Right ventricle myocardium inferior (tissue), 1 donor: ENCODE measurements at places on chromosomes 6 and 20. TPM values are rescaled to one million over a fixed set of nuclear protein-coding genes. Genes with fewer than 3 reads are reported as not detected.

HTR1E gene
- not detected for total RNA-seq

DNA sequence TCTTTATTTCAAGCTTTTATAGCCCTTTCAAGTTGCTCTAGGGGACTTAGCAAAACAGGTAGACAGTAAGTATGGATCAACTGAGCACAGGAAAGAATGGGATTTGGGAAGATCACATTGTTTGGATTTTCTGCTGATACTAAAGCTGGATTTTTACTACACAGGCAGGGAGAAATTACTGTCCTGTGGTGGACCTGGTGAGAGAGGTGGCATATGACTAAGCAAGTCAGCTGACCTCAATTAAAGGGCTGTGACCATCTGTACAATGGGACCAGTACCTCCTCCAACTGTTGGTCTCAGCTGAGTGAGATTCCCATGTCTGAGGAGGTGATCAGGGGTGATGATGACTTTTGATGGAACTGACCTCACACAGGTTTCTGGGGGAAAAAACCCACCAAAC lies 28.0 kb downstream of the RREB1 start:
- DNase-seq, result no peak

DNA sequence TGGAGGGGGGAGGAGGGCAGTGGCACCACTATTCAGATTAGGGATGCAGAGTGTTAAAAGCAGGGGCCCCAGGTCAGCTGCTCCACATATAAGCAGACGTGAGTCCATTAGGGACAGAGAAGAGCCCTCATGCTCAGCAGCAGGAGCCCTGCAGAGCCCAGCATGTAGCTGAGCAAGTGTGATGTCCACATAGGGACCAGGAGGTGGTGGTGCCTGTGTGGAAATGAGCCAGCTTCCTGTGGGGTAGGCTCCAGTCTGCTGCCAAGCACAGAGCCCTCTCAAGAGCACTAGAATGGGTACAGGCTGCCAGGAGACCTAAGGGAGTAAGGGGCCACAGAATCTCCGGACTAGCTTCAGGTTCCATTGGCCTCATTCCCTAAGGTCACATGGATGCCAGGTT lies 57.9 kb upstream of the MLN start:
- DNase-seq, result no peak

DNA sequence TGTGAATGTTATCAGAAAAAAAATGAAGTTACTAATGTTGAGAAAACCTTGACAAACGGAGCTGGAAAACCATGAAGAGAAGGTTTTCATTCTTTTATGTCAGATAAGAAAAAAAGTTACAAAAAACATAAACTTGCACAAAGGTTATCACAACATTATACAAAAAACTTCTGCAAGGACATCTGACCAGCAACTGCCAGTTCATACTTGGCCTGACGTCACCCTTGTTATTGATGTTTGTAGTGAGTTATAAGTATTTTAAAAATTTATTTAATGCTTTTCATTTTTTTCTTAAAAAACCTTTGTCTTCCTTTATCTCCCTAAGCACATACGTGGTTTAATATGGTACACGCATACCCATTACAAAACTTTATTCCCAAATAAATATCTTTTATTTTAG lies 16.3 kb downstream of the GSTA3 start:
- DNase-seq, result no peak

DNA sequence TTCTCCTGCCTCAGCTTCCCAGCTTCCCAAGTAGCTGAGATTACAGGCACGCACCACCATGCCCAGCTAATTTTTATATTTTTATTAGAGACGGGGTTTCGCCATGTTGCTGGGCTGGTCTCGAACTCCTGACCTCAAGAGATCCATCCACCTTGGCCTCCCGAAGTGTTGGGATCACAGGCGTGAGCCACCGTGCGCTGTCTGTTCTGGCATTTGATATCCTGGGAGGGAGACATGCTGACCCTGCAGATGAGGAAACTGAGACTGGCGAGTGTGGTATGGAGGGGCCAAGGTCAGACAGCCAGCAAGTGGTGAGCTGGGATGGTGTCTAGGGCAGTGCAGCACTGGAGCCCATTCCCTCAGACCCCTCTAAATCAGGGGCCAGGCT lies 44.6 kb downstream of the SRC start:
- peak; percentile 39 for DNase-seq

- no peak for DNase-seq
Measured at GRCh38 chr20:14832630-14833029, 495.2 kb upstream of the FLRT3 start.

DNA sequence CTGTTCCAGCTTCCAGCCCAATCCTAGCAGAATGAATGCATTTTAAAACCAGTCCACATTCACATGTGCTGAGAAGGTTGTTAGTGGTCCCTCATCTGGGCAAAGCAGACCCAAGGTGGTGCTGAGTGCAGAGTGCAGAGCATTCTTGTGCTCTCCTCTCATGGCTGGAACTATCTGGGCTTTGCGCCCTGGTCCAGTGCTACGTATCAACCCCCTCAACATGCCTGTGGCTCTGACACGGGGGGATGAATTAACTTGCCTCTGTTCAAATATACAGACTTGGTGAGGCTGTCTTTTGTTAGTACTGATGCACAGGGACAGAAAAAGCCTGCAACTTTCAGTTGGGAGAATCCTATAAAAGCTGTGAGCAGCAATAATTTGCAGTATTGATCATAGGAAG lies 42.5 kb downstream of the PANK2 start:
- no peak for DNase-seq

DNA sequence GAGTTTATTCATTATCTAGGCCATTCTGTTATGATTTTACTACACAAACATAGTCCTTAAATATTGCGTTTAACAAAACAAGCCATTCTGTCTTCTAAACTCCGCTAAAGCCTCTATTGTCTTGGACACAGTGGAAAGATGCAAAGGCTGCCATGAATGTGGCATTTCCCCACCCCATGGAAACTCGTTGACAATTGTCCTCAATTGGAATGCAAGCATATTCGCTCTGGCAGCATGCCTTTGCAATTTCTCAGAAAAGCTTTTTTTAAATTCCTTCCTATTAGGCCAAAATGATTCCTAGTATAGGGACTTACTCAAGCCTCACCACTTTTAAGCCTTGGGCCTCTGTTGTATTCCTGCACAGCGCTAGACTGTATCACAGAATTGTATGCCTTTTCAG lies 22.8 kb downstream of the OR2A4 start:
- no peak for DNase-seq

- DNase-seq, result no peak
Measured at GRCh38 chr6:112215488-112216284, 38.7 kb downstream of the LAMA4 start.

DNA sequence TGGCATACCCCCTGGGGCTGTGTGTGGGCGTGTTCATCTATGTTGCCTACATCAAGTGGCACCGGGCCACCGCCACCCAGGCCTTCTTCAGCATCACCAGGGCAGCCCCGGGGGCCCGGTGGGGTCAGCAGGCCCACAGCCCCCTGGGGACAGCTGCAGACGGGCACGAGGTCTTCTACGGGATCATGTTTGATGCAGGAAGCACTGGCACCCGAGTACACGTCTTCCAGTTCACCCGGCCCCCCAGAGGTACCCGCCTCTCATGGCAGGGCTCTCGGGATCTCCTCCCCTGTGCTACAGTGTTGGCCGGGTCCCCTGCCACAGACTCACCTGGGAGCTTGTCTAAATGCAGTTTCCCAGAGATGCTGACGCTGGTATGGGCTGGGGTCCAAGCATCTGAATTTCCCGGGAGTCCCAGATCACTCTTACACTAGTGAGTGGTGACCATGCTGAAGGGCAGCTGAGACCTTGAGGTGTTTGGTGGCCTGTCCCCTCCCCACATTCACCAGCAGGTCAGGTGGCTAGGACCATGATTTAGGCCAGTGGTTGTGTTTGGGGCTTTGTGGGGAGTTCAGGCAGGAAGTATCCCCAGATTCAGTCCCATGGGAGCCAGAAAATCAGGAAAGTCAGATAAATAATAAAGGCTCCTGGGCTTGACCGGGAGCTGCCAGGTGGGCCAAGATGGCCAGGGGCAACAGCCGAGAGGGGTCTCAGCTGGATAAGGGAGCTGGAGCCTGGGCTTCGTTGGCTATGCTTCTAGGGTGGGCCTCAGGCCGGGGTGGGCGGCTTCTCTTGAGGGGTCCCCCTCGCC lies 11.8 kb downstream of the ENTPD6 start:
- no peak for DNase-seq

GRCh38 chr6:149331043-149331807 lies 13.7 kb downstream of the TAB2 start:
- no peak for DNase-seq

MLIP gene
- 407 TPM for total RNA-seq

- no peak for DNase-seq
Measured at GRCh38 chr6:4017834-4018170, 61.1 kb downstream of the FAM217A start.

GRCh38 chr20:35697696-35698297 lies 1.4 kb downstream of the NFS1 start:
- DNase-seq, result no peak

NOX3 gene
- total RNA-seq, result not detected

DNA sequence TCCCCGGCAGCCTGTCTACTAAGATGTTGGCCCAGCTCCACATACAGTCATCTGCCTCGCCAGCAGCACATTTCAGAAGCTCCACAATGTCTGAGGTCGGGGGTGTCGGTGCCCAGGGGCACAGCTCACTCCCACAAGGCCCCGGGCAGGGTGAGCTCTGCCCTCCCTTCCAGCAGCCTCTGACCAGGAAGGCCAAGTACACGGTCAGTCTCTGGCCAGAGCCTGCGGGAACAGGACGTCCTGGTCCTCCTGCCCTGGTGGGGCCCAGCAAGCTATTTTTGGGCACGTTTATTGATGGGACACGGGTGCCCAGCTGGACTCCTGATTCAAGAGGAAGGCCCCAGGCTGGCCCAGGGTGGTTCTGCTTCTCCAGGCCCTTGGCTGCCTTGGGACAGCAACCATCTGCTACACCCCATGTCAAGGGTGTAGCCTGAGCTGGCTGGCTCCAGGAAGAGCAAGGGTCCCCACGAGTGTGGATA lies 114.9 kb upstream of the PTPN1 start:
- DNase-seq, result peak; percentile 91

DNA sequence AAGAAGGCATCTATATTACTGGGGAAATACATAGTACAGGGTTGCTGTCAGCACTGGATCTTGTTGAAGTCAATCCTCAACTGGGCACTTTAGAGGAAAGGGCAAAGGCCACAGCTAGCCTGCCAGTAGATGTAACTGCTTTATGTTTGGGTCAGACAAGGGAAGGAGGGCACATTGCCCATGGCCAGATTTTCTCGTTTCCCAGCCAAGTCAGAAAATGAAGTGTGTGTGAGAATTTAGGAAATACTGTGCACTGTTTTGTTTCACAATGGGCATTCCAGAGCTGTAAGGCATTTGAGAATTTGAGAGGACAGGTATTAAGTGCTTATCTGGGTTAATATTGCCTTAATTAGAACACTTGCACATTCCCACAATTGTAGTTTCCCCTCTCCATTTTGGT lies 183.9 kb upstream of the MCHR2 start:
- no peak for DNase-seq

GRCh38 chr6:40778918-40779317 lies 191.8 kb upstream of the LRFN2 start:
- DNase-seq, result no peak

PLG gene
- not detected for total RNA-seq

DNA sequence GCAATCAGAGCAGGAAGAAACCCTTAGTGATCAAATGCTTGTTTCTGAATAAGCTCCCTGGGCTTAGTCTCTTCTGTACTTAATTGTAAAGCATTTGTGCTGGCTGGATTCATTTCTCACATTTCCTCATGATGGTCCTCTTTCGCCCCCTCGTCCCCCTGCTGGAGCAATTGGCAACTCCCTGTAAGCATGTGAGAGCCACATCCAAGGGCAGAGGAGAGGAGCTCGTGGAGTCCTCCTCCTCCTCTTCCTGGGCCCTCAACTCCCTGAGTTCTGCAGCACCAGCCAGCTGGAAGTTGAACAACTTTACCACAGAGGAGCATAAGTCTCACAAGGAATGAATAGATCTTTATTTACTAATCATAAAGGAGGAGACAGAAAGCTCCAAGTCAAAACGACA lies 12.6 kb downstream of the ANKEF1 start:
- no peak for DNase-seq

AKAP12 gene
- 18.1 TPM for total RNA-seq

GRCh38 chr6:158002951-158003853 lies 21.5 kb downstream of the SYNJ2 start:
- DNase-seq, result peak; percentile 77

DNA sequence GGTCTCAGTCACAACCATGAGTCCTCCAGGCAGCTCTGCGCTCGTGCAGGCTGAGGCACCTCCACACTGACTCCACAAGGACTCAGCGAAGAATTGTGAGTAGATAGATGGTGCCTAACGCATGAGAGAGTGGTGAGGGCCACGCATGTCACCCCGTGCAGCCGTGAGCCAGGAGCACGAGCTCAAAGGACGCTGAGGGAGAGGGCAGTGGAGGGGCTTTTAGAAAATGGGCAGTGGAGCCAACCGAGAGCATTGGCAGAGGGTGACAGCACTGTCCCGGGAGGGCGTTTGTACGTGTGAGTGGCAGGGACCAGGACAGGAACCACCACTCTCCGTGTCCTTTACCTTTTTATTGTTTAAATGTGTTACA lies 105.6 kb downstream of the PSMB1 start:
- DNase-seq, result no peak

MROH8 gene
- 3.7 TPM for total RNA-seq

MCHR2 gene
- not detected for total RNA-seq

TMEM200A gene
- not detected for total RNA-seq

DNA sequence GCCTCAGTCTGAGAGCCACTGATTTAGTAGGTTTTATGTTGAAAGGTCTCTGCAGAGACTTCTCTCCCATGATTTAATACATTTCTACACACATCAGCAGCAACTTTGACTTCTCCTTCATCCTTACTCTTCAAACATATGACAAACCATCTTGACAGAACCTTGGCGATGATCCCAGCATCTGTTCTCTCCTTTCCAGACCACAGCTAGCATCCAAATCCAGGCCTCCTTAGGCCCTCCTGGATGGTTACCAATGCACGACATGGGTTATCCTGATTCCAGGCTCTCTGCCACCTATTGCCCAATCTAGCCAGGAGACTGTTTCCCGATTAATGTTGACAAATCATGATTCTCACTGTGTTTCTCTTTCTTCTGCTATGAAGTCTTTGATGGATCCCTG lies 16.8 kb downstream of the LAMA4 start:
- DNase-seq, result no peak

SFT2D1 gene
- 21.9 TPM for total RNA-seq

GRCh38 chr6:168734523-168734922 lies 293.5 kb downstream of the SMOC2 start:
- no peak for DNase-seq

GRCh38 chr6:36052097-36052496 lies 24.5 kb downstream of the MAPK14 start:
- DNase-seq, result no peak

DNA sequence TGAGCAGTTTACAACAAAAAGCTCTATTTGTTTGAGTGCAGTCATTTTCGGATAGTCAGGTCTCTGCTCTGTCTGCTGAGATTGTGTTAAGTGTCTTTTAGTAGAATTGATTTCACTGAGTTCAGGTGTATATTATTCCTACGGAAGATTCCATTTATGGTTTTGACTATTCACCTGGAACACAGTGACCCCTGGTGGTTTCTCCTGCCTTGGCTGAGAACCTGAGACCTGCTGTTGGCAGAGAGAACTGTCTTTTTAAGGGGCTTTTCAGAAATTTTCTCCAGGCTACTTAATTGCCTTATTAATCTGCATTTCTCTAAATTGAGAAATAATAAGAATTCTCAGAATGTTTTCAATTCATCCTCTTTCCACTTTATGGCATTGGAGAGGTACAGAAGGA lies 508.0 kb downstream of the TBC1D32 start:
- DNase-seq, result no peak

DEFB124 gene
- total RNA-seq, result not detected

RGS17 gene
- 0.05 TPM for total RNA-seq
